ENCODE measurements at places on chromosomes 4 and X.

GRCh38 chr4:178963446-178964045 lies 1521.3 kb upstream of the AGA start:
- DNase-seq, result no peak

GRCh38 chrX:132090403-132091159 lies 37.2 kb downstream of the FRMD7 start:
- no peak for DNase-seq

- no peak for DNase-seq
These were observed 54.7 kb upstream of the FAM9C start for GRCh38 chrX:13099121-13099520.

DNA sequence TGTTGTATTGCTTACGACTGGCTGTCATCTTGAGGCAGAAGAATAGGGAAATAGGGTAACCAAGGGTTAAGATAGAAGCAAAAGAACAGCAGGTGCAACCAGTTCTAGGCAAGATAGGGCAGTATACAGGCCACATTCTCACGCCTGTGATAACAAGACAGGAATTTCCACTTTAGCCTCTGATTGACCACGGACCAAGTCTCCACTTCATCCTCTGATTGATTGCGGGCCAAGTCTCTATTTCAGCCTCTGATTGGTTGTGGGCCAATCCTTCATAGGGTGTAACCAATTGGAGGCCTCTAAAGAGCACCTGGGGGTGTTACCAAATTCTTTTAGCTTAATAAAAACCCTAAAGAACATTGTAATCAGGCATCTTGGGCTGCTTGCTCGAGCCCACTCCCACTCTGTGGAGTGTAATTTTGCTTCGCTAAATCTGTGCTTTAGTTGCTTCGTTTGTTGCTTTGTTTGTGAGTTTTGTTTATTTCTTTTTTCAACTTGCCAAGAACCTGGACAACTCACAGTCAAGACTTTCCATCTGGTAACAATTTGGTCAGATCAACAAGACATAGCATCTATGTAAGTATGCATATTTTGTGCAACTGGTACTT lies 8.7 kb upstream of the TBC1D9 start:
- no peak for DNase-seq

GRCh38 chr4:121236353-121237068 lies 72.4 kb upstream of the TNIP3 start:
- DNase-seq, result no peak

DNA sequence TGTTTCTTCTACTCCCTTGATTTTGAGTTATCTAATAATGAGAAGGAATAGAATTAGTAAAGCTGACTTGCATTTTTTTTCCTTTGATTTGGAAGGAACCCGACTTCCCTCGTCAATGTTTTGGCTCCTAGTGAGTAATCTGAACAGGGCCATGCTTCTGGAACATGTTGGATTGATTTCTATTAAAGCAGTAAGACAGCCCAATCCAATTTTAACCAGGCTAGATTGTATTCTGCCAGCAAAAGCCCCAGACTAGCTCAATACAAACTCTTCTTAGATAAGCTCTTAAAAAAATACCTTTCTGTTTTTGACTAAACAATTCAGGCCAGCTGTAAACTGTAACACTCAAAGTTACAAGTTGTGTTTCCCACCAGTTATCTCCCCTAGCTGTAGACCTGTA lies 126.2 kb downstream of the IRS4 start:
- no peak for DNase-seq

DNA sequence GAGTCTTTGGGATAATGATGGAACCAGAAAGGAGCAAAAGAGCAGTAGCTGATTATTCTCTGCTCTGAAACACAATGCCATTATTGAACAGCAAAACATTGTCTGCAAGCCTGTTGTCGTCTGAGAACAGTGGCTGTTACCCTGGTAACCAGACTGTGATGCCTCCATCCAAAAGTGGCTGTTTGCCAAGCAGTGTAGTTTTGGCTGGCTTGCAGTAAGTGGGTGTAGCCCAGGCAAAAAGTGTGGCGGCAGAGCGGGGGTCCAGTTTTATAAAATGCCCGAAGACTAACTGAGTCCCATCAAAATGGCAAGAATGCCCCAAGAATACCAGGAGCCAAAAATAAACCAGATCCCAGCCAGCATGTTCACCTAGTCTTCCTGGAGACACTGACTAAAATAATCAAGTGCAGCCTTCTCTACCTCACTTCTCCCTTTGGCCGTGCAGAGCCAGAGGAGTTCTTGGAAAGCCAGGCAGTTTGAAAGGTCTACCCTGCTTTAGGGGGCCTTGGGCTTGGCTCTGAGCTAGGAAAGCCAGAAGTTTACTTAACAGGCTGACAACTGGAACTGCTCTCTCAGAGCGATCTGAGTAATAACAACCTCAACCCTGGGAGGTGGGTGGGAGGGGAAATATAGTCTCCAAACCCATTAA lies 2.6 kb downstream of the PLP1 start:
- DNase-seq, result peak; percentile 16
